ENCODE measurements at places on chromosomes 12 and 14.

DNA sequence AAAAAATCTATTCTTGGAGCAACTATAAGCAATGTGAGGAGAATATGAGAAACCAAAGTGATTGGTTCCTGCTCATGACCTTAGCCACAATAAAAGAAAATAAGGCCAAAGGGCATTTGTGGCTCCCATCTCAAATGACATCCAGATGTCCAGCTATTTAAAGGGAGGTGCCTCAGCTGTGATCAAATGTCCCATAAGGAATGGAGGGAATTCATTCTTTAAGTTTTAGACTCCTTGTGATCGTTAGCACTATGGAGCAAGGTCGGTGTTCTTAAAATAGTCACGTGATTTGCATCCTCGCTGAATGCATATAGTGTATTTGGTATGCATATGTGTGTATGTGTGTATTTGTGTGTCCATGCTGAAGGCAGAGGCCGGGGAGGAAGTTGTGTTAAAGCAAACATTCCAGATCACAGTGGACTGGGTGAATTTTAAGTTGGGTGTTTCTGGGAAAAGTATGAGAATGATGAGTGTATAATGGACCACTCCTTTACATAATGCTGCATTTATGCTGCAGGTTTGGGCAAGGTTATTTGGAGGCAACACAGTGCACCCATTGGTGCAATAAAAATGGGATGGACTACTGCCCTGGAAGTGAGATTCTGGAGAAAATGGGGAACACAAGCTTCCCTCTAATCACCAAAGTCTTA, 5.6 kb upstream of the E2F7 start:
- DNase-seq, result no peak

DNA sequence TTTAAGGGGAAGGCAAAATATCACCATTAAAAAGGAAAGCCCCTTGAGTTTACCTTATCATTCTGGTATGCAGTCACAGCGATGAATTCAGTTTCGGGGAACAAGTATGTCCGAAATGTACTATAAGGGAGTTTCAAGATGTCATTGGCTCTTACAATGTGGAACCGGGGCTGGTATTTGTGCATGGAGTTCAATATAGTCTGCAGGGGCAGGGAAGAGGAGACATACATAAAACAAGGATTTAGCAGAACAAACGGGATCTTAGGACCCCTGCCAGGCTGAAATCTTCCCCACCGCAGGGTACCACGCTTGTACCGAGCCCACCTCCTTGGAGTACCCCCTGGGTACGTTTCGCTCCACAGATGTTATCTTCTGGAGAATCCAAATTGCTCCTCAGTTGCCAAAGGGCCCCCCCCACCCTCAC, 4.5 kb downstream of the TBX3 start:
- no peak for DNase-seq

DNA sequence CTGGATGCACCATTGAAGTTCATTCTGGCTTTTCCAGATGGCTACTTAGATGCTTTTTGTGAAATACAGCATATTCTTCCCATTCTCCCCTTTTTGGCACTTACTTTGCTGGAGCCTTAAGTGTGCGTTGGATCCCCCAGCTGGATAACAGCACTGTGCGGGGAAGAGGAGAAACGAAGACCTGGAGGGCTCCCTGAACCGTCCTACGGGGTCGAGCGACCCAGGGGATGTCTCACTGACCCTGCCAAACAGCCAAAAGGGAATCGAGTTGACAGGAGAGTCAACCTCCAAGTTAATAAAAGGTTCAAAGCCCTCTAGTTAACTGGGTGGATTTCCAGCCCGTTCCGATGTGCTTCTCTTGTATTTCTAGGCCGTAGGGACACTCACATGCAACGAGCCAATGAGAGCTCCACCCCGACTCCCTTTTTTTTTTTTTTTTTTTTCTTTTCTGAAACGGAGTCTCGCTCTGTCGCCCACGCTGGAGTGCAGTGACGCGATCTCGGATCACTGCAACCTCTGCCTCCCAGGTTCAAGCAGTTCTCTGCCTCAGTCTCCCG, 1.0 kb upstream of the CAMKK2 start:
- peak; percentile 52 for DNase-seq

DNA sequence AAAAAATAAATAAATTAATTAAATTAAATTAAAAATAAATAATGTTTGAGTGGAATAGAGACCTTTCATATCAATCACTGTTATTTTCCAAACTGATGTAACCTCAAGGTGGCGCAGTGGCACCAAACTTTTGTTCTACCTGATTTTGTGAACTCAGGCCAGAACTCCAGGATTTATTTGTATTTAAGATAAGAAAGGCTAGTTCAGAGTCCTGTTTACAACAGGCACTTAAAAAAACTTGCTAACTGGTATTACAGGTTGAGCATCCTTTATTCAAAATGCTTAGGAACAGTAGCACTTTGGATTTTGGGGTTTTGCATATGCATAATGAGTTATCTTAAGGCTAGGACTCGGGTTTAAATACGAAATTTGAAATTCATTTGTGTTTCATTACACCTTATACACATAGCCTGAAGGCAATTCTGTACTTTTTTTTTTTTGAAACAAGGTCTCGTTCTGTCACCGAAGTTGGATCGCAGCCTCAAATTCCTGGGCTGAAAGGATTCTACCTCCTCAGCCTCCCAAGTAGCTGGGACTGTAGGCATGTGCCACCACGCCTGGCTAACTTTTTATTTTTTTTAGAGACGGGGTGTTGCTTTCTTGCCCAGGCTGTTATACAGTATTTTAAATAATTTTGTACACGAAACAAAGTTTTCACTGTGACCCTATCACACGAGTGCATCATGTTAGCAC, 32.4 kb downstream of the YY1 start:
- DNase-seq, result peak; percentile 20

Measured in activated CD4-positive, alpha-beta T cell treated with anti-CD3 and anti-CD28 coated beads, Interleukin-10, Interleukin-2, amounts not matched to agents 100 ng/mL and 50 ng/mL, durations not matched to agents 16 hours and 8 hours (primary cell).